ENCODE measurements at places on chromosomes 3 and 15. TPM values are rescaled to one million over a fixed set of nuclear protein-coding genes. Genes with fewer than 3 reads are reported as not detected.

DNA sequence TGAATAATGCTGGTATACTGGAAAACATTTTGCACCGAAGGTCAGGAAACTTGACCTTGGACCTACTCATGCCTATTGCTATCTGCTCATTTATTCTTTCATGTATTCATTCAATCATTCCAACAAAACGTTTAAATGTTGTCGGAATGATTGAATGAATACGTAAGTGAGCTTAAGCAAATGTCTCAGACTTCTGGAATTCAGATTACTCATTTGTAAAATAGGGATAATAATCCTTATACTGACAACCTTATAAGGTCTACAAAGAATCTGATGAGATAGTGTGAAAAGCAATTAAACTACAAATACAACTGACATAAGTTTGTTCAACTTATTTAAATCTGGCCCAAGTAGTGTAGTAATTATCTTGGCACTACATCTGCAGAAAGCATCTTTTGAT lies 288.7 kb downstream of the WDR72 start:
- no peak for DNase-seq

DNA sequence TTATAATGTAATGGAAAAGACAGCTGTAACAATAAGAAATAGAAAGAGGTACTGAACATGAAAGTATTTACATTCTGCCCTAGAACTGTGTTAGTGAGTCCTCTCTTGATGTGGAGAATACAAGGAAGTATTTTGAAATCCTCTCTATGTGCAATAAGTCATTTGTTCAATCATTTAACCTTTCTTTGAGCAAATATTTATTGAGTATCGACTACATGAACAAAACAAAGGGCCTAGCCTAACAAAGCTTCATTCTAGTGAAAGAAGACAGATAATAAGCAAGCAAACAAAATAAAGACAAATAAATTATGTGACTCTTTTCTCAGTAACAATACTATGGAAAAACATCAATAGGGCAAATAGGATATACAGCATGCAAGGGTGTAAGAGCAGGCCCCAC lies 354.9 kb upstream of the ATP11B start:
- no peak for DNase-seq

DNA sequence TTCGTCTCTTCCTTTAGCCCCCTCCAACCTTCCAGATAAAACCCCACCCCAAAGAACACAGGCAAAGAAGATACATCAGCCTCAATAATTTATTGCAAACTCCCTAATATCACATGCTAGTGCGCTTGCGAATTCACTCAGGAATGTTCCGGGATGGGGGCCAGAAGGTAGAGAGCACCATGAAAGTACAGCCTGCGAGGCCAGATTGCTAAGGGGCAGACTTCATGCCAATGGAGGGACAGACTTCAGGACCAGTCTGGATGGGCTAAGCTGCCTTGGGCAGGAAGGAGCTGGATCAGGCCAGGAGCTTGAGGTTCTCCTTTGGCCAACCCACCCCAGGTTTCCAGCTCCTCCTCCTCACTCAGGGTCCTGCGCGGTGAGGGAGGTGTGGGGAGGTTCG lies 13.4 kb downstream of the CIDEC start:
- no peak for DNase-seq

GRCh38 chr15:40162552-40162951 lies 1.7 kb downstream of the BUB1B start:
- DNase-seq = no peak

DNA sequence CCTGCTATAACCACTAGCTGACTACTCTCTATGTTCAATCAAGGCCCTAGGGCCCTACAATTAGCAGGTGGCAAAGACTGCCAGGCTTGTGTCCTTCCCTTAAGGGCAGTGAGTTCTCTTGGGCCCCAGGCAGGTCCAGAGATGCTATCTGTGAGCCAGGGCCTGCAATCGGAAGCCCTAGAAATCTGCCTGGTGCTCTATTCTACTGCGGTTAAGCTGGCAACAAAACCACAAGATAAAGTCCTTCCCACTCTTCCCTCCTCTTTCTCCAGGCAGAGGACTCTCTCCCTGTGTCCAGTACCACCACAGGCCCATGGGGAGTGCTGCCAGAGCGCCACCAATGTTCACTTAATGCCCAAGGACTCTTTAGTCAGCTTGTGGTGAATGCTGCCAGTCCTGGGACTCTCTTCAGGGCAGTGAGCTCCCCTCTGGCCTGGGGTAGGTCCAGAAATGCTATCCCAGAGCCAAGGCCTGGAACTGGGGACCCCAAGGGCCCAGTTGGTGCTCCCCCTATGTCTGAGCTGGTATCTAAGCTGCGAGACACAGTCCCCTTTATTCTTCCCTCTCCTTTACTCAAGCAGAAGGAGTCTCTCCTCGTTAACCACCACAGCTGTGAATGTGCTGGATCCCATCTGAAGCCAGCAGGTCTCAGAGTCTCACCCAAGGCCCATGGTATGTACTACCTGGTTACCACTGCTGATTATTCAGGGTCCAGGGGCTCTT lies 34.7 kb downstream of the XXYLT1 start:
- no peak for DNase-seq

- no peak for DNase-seq
These were observed 5.2 kb downstream of the CAPN3 start for GRCh38 chr15:42364529-42364928.

GRCh38 chr15:89808160-89808870 lies 6.3 kb downstream of the ANPEP start:
- no peak for DNase-seq

DNA sequence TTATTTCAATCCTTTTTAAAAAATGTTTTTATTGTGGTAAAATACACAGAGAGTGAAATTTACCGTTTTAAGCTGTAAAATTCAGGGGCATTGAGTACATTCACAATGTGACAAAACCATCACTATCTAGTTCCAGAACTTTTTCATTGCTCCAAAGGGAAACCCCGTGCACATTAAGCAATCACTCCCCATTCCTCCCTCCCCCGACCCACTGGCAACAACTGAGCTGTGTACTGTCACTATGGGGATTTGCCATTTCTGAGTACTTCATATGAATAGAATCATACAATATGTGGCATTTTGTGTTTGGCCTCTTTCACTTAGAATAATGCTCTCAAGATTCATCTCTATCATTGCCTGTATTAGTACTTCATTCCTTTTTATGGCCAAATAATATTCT lies 45.5 kb upstream of the BOC start:
- DNase-seq = no peak

Gene KLF15
- 0.83 TPM for total RNA-seq

- DNase-seq = no peak
These were observed 144.2 kb upstream of the ANKRD28 start for GRCh38 chr3:15941958-15942357.

GRCh38 chr3:85589145-85589544 lies 630.4 kb downstream of the CADM2 start:
- no peak for DNase-seq

Gene SLC15A2
- total RNA-seq = 14.4 TPM

- DNase-seq = no peak
These were observed 42.3 kb downstream of the FGD5 start for GRCh38 chr3:14861031-14861430.

DNA sequence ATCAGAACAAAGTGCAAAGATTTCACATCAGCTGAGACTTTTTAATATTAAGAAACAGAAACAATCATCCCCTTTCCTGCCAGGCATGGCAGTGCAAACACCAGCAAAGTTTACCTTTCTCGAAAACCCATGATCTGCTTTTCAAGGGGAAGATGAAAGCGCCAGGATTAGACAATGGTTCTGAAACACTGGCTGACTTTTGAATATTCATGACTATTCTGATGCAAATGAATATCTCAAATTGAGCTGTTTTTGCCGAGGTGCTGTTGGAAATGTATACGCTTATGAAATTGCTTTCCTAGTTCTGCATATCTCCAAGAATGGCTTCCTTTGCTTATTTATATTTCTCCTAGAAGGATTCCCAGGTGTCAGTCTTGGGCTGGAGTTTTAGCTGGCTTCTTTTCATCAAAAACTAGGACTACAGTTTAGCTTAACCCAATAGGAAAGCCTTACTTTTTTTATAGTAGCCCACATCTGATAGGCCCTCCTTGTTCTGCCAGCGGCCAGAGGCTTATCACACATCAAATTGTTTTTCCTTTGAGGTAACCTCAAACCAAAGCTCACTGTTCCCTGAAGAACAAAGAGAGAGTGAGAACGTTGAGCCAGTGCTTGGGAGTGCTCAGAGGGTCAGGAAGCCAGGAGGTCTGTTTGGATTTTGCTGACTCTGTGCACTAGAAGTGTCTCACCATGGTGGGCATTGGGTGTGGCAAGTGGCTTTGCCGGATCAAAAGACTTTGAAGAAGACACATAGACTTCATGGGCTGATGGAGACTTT lies 74.0 kb upstream of the PLCL2 start:
- DNase-seq = no peak

DNA sequence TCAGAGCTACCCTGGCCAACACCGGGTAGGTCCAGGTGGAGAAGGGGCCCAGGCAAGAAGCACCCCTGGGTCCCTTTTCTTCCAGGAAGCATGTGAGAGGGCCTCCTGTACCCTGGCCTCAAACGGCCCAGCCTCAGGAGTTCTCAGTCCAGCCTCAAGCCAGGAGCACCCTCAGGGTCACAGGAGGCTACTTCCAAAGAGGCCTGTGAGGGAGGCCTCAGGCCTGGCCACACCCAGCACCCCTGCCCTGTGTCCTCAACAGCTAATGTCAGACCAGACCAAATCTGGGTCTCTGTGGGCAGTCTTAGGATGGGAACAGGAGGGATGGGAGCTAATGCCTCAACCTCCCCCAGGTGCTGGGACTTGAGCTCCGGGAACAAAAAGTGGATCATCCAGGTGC lies 23.5 kb downstream of the PTH1R start:
- DNase-seq = no peak

Gene PLSCR2
- total RNA-seq = 0.61 TPM
